ENCODE measurements at places on chromosomes 16 and 17. TPM values are rescaled to one million over a fixed set of nuclear protein-coding genes. Genes with fewer than 3 reads are reported as not detected.
A peak's percentile ranks its signal among the peaks of the same experiment; 100 is the strongest.

DNA sequence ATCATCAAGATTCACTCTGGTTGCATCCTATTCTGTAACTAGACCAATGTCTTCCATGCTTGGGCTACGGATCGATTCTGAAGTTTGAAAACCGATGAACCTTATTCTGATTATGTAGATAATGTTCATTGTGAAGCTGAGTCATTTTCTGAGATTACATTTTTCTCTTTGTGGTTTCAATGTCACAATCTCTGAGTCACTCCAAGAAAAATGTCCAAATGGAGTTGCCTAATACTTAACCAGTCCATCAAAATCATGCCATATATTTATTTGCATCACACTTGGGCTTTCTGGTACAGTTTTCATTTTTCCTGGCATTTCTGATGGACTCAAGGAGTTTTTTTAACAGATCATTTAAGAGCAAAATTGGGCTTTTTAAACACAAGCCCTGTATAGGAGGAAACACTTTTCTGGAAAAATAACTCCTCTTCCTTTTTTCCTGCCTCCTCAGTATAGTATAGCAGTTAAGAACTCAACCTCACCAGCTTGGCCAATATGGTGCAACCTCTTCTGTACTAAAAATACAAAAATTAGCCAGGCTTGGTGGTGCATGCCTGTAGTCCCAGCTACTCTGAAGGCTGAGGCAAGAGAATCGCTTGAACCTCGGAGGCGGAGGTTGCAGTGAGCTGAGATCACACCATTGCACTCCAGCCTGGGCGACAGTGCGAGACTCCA is 17.5 kb downstream of the CACNG3 start:
- DNase-seq = no peak

GRCh38 chr17:36921095-36921851 is 16.0 kb upstream of the LHX1 start:
- no peak for DNase-seq

DNA sequence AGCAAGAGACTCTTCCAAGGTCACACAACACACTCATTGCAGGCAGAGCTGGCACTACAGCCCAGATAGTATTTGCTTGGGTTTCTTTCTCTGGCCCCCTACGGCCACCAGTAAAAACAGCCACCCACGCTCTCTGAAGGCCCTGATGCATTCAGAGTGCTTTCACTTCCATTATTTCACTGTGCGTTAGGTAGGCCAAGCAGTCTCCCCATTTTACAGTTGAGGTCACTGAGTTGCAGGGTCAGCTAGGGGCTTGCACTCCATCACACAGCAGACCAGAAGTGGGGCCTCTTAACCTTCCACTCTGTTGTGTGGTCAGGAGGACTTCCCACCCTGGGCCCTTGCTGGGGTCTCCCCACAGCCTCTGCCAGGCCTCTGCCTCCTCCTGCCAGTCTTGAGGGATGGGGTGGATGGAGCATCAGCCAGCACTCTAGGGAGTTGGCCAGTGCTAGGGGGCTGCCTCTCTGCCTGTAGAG is 2.5 kb downstream of the TBX21 start:
- DNase-seq = peak; percentile 42

DNA sequence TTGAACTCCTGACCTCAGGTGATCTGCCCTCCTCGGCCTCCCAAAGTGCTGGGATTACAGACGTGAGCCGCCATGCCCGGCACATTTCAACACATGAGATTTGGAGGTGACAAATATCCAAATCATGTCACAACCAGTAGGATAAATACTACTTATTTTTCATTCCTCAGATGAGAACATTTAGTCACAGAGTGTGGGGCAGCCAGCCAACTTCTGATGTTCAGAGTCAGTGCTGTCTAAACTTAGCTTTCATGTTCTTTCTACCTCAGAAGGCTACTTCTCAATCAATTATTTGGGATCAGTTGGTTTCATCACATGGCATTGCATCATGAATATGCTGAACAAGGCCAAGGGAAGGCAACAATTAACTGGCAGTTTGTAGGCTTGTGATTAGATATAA is 134.5 kb downstream of the CDH13 start:
- no peak for DNase-seq

- DNase-seq = no peak
These were observed 1525.1 kb downstream of the CDH11 start for GRCh38 chr16:63596716-63597115.

- DNase-seq = no peak
These were observed 235.8 kb downstream of the MAP2K4 start for GRCh38 chr17:12256380-12256995.

Gene VMO1
- total RNA-seq = not detected

Gene ADGRG3
- total RNA-seq = not detected

Data from SJSA1 (cell line).